ENCODE measurements at places on chromosomes 16 and 17.

GRCh38 chr16:24673155-24673554 is 56.3 kb upstream of the TNRC6A start:
- DNase-seq, result no peak

DNA sequence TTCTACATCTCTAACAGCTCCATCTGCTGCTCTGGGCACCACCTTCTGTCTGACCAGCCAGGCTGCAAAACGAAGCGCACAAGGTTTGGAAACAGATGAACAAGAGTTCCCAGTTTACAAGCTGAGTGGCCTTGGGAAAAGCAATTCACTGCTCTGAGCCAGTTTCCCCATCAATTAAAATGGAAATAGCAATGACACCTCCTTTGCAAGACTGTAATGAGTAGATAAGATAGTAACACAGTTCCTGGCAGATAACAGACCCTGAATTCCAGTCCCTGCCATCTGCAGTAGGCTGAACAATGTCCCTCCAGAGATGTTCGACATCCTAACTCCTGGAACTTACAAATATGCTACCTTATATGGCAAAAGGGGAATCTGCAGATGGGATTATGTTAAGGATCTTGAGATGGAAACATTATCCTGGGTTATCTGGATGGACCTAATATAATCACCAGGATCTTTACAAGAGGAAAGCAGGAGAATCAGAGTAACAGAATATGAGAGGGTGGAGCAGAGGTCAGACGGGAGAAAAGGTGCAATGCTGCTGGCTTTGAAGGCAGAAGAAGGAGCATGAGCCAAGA is 27.9 kb downstream of the CPPED1 start:
- DNase-seq, result no peak

DNA sequence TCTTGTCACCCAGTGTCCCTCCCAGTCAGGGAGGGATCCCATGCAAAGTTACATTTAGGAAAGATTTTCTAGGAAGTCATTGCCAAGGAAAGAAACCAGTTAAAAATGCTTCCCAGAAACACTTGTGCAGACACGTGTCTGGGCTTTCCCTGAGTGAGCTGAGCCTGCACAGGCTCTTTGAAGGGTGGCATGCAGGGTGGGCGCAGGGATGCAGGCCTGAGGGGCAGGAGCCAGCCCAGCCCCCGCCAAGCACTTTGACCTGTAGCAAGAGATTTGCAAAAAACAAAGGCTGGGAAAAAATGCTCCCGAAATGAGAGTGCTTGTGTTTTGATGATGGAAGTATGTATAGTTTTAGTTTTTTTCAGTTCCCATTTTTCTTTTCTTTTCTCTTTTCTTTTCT is 52.4 kb downstream of the B9D1 start:
- no peak for DNase-seq

DNA sequence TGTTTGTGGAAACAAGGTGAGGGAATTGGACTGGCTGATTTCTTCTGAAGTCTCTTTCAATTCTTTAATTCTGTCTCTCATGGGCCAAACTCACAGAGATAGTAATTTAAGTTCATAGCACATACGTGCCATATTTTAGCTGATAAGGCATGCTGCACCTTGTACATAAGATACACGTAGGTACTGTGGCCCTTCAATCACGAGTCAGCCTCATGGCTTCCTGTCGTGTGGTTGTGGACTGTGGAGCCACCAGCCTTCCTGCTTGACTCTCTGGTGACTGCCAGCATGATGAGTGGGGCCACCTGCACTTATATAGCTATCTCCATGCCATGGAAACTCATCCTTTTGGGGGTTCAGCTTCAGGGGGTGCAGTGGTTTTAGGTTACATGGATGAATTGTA is 25.1 kb downstream of the KSR1 start:
- no peak for DNase-seq

DNA sequence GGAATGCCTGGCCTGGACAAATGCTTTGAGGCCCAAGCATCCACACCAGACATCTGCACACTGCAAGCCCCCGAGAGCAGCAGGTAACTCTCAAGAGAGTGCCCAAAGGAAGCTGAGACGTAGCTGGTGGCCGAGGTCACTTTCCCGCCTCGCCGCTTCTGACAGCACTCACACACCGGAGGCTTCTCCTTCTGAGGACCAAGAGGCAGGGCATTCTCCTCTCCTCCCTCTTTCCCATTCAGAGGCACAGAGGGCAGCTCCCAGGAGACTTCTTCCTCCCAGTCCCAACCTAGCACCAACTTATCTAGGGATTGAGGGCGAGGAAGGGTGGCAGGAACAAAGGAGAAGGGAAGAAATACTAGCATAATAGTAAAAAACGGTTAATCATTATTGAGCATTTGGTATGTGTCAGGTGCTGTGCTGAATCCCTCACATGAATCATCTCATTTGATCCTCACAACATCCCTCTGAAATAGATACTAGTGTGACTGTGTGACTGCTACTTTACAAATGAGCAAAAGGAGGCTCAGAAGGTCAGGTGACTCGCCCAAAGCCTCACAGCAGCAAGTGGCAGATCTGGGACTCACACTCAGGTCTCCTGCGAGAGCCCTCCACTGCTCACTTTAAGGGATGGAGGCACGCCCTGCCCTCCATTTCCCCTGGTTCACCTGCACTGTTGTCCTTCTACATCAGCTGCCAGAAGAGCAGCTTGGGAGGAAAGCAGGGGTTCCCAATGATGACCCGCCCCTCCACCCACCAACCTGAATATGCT is 41.8 kb downstream of the MYO18A start:
- peak; percentile 46 for DNase-seq

DNA sequence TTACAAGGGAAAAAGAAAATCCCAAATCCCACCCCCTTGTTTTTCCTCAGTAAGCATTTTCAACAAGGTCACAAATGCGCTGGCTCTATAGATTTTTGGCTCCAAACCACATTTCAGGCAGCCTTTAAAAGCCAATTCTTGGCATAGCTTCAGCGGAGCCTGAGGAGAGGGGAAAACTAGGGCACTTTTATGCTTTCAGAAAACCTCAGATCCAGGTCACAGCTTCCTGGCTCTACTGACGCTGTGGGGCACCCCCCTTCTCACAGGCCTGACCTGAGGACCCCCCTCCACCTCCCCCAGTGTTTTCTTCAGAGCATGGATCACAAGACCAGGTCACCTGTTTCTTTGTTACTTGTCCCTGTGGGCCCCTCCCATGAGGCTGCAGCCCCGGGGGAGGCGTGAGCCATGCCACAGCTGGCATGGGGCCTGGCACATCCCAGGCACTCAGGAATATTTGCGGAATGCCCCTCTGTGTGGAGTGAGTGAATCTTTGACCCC is 30.1 kb upstream of the MTSS2 start:
- DNase-seq, result no peak

DNA sequence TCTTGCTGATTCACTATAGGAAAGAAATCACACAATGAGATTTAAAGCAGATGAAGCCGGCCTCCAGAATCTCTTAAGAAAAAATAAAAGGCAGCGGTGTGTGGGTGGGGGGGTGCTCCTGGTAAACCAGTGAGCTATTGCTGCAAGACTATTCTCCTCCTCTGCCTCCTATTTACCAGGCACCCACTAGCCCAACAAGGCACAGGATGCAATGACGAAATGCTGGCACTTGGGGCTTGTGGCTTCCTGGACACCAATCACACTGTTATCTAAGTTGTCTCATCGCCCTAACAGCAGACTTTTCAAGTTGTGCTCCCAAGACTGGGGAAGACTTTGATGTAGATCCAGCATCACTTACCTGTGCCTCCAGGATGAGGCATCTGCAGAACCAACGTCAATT is 50.2 kb upstream of the NDRG4 start:
- no peak for DNase-seq

DNA sequence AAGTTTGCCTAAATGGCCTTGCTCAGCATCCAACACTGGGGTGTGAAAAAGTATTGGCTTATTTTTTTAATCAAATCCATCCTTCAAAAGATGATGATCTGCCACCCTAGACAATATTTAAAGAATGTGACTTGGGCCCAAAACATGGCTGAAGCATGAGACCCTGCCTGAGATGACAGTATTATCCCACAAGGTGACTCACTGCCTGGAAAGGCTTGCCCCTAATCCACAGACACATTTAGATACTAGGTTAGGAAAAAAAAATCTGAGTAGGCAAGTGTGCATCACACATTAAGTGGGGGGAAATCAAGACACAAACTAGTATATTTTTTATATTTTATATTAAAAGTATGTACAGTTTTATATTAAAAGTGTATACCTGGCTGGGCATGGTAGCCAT is 38.4 kb downstream of the TOM1L2 start:
- DNase-seq, result peak; percentile 32
